NCI-H510A (cell line): ENCODE measurements at places on chromosomes 4 and X.

GRCh38 chrX:10239611-10240064, 82.9 kb downstream of the CLCN4 start:
- no peak for DNase-seq

- no peak for DNase-seq
Observed at GRCh38 chrX:109873574-109873973, 129.3 kb upstream of the TMEM164 start.

DNA sequence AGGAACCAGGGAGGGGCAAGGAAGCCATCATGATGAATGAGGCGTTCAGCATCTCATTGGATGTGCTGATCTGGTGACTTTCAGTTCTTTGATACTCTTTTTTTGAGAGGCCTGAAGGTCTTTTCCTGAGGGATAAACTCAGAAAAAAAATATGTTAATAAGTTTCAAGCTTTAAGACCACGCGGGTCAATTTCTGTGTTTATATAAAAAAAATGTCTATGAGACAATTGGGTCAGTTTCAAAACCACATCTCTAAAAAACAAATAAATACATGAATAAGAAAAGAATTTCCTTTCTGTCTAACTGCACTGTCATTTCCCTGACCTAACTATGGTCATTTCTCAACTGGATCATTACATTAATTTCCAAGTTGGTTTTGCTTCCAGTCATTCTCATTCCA, 62.6 kb downstream of the TRIML1 start:
- no peak for DNase-seq

DNA sequence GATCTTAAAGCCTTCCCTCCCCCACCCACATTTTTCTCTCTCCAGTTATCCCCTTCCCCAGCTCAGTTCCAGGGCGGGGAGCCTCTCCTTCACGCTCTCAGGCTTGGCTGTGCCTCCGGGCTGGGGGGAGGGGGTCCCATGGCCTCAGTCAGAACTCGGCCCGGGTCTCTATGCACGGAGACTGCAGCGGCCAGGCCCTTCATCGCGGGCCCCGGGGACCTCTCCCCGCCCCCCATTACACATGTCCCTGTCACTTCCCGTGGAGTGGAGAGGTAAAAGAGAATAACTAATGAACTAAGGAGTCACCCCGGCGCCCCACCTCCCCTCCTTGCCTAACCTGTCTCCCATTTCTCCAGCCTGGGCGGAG, 838 bp upstream of the PRICKLE3 start:
- DNase-seq, result no peak
